Left lung (tissue), 14 donors: ENCODE measurements at places on chromosomes 12 and 14.

GRCh38 chr12:29889737-29890136 lies 106.0 kb upstream of the TMTC1 start:
- DNase-seq, result no peak

DNA sequence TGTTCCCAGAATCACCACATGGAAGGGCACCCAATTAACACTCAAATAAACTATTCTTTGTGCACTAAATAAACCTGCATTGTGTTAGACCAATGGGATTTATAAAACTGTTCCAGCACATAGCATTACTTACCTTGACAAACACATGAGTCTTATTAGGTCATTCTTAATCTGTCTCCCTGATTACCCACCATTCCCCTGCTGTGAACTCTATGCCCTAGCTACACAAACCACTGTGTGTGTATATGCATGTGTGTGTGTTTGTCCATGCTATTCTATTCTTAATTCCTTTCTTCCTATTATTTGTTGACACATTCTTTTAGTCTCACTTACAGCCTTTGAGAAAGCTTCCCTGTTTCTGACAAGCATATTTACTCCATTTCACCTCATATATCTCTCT lies 303.6 kb upstream of the GARIN6 start:
- DNase-seq, result no peak

DNA sequence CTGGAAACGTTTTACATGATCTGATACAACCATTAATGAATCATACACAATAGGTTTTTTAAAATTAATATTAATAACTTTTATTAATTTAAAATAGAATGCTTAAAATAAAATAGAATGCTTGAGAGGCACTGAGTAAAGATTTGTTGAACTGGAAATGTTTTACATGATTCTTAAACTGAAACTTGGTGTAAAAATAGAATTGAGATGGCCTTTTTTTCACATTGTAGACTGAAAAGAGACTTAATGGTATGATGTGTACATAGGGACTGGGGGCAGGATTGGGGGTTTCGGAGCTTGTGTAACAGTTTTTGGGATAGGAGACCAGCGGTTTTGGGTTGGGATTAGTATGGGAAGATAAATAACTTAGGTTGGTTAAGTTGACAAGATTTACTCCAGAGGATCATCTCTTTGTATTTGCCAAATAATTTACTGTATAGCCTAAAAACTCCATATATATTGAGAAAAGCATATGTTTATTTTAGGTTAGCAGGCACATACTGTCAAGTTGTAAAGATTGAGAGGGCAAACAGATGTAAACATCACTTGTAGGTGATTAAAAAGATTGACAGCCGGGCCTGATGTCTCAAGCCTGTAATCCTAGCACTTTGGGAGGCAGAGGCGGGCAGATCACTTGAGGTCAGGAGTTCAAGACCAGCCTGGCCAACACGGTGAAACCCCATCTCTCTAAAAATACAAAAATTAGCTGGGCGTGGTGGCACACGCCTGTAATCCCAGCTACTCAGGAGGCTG lies 2.0 kb upstream of the ZNF410 start:
- no peak for DNase-seq

GRCh38 chr14:27305441-27305945 lies 707.7 kb upstream of the NOVA1 start:
- DNase-seq, result no peak

DNA sequence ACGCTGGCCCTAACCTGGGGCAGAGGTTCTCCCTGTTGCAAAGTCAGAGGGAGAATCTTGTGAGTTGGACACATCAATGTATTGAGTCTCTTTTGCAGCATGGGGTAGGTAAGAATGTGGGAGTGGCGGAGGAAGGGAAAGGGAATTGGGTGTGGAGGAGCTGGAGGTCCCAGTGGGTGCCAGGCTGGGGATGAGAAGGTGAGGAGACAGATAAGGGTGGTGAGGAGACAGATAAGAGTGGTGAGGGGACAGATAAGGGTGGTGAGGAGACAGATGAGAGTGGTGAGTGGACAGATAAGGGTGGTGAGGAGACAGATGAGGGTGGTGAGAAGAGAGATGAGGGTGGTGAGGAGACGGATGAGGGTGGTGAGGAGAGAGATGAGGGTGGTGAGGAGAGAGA lies 72.9 kb upstream of the SFSWAP start:
- DNase-seq, result no peak
